ENCODE measurements at places on chromosomes 4 and X.

- DNase-seq = no peak
Measured at GRCh38 chrX:111868726-111869638, 7.0 kb upstream of the TRPC5OS start.

DNA sequence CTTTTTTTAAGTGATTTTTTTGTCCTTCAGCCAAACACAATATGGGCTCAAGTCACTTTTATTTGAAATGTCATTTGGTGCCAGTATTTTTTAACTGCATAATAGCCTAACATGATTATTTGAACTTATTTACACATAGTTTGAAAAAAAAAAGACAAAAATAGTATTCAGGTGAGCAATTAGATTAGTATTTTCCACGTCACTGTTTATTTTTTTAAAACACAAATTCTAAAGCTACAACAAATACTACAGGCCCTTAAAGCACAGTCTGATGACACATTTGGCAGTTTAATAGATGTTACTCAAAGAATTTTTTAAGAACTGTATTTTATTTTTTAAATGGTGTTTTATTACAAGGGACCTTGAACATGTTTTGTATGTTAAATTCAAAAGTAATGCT is 62.1 kb downstream of the EDNRA start:
- no peak for DNase-seq

GRCh38 chr4:128663325-128663724 is 146.2 kb upstream of the JADE1 start:
- DNase-seq = no peak

DNA sequence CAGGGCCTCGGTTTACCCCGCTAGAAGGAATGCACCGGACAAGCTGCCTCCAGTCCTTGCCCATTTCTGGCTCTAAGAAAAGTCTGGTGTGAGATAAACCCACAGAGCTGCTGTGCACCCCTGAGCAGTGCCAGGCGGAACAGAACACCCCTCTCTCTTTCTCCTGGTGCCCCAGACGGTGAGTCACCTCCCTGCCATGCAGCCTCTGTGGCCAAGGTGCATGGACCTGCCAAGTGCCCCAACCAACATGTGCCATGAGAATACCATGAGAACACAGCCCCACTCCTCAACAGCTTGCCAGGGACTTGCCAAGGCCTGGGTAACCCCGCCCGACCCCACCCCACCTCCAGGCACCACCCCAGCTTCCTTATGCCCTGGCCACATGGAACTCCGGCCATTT is 47.7 kb upstream of the MAN2B2 start:
- DNase-seq = no peak

- no peak for DNase-seq
Measured at GRCh38 chrX:34503119-34503518, 154.0 kb downstream of the TMEM47 start.

DNA sequence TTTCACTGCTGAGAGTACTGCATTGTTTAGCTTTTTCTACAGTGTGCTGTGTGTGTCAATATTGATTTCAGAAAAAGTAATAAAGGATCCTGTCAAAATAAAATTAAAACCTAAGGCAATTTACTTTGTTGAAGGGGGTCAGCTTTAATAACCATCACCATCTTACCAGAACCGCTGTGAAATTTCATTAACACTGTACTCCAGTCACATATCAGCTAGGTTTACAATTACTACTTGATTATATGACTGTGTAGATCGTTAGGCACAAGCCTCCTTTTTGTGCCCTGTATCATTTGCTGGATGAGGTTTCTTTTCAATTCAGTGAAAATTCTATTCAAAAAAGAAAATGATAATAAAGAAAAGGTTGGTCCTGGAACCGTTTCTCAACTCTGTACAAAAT is 917.2 kb downstream of the CENPC start:
- DNase-seq = no peak

- no peak for DNase-seq
Measured at GRCh38 chrX:108735091-108735678, 1.2 kb downstream of the IRS4 start.

DNA sequence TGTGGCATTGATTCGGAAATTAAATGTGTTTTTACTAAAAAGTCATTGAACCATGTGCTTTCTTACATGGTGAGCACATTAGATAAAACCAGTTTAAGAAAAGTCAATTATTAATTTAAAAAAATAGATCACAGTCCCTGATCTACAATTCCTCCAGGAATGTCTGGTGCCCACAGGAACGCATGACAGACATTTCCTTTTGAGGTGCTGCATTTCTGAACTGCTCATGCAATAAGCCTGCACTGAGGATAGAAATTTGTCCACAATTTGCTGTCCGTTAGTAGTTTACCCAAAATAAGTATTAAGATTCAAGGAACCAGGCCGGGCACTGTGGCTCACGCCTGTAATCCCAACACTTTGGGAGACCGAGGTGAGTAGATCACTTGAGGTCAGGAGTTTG is 8.2 kb upstream of the ADAMTS3 start:
- no peak for DNase-seq
